Gastroesophageal sphincter (tissue), 4 donors: ENCODE measurements at places on chromosomes 3 and 15.

DNA sequence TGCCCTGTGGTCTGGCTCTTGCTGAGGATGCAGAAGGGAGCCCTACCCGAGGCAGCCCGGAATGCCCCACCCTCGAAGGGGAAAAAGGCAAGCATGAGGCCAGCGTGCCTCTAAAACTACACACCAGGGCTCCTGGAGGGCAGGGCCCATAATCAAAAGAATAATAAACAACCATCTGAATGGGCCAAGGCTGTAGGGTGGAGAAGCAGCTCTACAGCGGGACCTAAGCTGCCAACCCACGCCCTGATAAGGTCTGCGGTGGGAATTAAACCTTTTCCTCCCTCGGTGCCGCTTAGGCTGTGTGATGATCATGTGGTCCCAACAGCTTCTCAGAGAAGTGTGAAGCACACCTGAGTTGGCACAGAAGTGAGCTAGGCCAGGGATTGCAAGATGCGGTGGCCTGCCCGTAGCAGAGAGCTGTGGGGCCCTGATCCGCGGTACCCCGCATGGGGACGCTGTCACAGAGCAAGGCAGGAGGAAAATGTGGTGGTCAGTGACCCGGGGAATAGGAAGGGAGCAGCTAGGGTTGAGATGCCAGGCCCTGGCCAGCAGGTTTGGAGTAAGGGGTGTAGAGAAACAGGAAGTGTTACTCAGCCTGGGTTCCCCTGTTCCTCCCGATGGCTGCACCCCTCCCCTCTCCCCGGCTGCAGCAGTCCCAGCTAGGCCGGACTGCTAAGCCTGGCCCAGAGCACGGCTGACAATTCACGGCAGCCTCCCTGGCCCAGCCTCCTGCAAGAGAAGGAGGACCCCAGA is 1.1 kb upstream of the C15orf62 start:
- no peak for ATAC-seq

DNA sequence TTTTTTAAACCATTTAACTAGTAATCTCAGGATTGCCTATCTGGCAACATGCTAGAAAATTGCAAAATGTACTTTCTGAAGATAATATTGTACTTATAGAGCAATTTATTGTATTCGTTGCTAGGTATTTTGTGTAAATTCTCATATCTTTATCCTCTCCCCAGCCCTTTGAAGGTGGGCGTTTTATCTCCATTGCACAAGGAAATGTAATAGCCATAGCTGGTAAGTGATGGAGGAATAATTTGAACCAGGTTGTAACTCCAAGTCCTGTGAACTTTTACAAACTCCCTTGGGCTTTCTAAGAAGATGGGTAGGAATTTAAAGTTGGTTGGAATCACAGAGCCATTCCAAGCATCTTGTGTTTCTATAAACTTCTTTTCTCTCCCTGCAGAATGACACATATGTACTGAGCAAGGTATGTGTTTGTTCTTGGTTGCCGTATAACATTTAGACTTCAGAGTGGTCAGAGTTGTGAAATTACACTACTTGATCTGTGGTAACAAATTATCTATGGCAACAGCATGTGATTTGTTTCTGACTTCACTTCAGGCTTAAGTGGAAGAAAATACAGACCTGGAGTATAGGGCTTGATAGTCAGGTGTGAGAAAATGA is 170.9 kb downstream of the AKAP13 start:
- ATAC-seq: peak; percentile 77

DNA sequence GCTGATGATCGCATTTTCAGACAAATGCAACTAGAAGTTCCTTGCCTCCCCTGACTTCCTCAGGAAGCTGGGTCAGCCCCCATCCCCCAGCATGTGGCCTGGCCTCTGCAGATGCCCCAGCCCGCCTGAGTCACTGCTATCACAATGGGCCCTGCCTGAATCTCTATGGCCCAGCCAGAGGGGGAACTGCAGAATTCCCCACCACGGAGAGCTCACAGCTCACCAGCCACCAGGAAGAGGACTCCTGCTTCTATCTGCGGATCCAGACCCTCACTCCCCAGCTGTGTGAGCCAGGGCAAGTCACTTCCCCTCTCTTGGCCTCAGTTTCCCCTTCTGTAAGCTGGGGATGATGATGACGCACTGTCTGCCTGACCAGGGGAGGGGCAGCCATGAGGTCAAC is 6.9 kb downstream of the PLXND1 start:
- ATAC-seq: peak; percentile 14

- ATAC-seq: no peak
These were observed 56.9 kb downstream of the LRCH3 start for GRCh38 chr3:197847866-197848401.

DNA sequence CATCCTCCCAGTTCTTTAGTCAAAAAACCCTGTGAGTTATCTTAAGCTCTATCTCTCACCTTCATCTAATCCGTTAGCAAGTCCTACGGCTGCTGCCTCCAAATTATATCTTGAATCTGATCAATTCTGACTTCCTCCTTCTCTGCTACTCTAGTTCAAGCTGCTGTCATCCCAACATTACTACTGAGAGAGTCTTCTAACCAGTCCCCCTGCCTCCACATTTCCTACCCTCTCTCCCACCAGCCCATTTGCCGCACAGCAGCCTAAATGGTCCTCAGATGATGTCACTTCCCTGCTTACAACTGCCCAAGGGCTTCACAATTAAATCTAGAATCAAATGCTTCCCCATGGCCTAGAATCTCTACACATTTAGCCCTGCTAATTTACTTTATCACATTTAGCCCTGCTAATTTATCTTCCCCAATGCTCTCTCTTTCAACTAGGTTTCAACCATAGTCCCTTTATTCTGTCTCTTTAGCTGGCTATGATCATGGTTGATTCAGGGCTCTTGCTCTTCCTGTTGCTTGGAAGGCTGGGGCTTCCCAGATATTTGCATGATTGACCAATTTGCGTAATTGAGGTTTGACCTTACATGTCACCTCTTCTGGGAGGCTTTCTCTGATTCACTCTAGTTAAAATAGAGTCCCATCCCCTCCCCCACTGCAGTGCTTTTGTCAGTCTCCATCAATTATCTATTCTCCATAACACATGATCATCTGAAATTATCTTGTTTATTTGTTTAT is 11.0 kb upstream of the ARL14 start:
- no peak for ATAC-seq

GRCh38 chr3:126156468-126156867 is 23.9 kb downstream of the ALDH1L1 start:
- ATAC-seq: no peak

DNA sequence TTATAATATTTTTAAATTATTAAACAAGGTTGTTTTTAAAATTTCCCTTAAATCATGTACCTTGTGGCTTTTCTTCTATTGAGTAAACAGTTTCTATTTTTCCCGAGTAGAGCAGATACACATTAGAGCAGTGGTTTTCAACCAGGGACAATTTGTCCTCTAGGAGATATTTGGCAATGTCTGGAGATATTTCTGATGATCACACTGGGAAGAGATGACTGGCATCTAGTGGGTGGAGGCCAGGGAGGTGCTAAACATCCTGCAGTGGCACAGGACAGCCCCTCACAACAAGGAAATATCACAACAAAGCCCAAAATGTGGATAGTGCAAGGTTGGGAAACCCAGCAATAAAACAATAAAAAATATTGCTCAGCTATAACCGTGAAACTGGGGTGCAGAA is 113.0 kb upstream of the PTPRG start:
- no peak for ATAC-seq

- ATAC-seq: no peak
These were observed 185.9 kb upstream of the TPM1 start for GRCh38 chr15:62856466-62857246.

GRCh38 chr15:90291679-90292356 is 26.3 kb downstream of the NGRN start:
- ATAC-seq: no peak

DNA sequence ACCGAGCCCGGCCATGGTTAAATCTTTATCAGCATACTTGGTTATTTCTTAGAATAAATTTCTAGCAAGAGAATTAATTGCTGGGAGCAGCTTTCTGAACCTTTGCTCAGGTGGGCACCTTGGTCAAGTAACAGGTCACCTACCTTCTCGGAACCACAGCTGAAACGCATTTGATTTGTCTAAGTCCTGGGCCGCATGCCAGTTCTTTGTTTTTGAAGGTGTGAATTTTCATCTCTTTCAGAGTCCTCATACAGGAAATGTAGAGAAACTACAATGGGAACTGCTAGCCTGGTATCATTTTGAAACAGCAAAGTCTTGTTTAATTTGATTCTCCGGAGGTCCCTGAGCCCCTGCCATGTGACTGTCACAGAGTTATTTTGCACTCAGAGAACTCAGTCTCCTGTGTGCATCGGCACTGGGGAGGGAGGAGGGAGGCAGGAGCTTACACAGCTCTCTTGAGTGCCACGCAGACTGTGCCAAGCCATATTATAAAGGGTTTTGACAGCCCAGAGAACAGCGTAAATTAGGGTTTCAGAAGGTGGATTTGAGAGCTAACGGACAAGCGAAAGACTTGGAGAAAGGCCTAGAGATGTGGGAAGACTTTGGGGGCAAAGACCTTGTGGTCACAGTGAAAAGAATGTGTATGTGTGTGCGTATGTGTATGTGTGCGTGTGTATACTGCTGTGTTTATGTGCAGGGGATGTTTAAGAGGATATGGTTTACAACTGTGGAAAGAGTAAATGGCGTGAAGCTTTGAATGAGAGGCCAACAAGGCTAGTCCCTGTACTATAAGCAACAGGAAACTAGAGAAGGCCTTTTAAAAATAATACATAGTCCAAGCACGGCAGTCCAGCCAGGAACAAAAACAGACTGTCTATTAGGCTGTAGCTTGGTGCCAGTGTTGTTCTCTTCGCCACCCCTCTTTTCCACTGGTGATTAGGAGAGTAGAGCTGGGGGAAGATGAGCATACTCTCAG is 61.8 kb upstream of the ATP13A3 start:
- ATAC-seq: no peak

- no peak for ATAC-seq
These were observed 152.7 kb downstream of the SUCNR1 start for GRCh38 chr3:152026033-152026556.

DNA sequence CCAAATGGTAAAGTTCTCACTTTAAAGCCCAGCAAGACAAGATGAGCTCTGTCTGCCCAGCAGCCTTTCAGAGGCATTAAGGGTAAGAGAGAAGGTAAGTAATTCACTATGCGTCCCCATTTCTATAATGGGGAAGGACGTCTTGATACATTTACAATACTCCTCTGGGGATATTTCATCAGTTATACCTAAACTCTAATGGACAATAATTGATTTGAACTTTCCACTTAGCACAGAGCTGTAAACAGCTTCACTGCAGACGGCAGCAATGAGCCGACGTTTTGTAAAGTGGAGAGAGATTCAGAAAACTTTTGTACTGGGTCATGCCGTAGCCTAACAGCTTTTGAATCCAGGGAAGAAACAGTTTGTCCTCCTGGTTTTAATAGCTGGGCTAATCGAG is 127.4 kb downstream of the TIGIT start:
- no peak for ATAC-seq

DNA sequence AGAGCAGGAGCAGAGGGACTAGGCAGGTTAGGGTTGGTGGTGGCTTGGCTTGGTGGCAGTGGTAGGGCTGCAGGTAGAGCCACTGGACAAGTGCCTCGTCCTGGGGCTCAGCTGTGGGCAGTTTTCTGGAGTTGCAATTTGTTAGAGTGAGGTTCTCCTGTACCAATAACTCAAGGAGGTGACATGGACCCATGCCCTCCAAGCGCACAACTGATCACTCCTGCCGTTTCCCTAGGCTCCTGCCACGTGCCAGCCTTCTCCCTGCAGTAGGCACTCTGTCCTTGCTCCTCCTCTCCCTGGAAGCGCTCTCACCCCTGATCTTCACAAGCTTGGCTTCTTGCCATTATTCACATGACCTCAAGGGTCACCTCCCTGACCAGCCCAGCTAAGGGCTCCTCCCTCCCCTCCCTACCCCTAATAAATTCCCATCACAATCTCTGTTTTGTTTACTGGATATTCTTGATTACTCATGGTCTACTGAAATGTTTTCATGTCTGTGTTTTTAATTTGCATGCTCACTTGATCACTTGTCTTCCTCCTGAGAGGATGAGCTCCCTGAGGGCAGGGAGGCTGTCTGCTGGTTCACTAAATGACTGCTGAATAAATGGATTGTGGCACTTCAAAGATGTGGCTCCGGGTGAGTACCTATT is 3.3 kb downstream of the WNT7A start:
- ATAC-seq: no peak

GRCh38 chr15:100245855-100246254 is 95.9 kb downstream of the ADAMTS17 start:
- ATAC-seq: no peak

- ATAC-seq: no peak
These were observed 38.2 kb upstream of the MAGI1 start for GRCh38 chr3:66076861-66077470.

- peak; percentile 77 for ATAC-seq
These were observed 206.9 kb upstream of the BHLHE40 start for GRCh38 chr3:4772171-4772804.

- no peak for ATAC-seq
These were observed 559 bp upstream of the LRRN1 start for GRCh38 chr3:3798631-3799113.

- ATAC-seq: no peak
These were observed 153.2 kb downstream of the MYRIP start for GRCh38 chr3:39962581-39962980.

GRCh38 chr3:39448506-39449233 is 18.8 kb upstream of the MOBP start:
- ATAC-seq: no peak

GRCh38 chr15:93703092-93703739 is 528.1 kb upstream of the MCTP2 start:
- ATAC-seq: no peak

DNA sequence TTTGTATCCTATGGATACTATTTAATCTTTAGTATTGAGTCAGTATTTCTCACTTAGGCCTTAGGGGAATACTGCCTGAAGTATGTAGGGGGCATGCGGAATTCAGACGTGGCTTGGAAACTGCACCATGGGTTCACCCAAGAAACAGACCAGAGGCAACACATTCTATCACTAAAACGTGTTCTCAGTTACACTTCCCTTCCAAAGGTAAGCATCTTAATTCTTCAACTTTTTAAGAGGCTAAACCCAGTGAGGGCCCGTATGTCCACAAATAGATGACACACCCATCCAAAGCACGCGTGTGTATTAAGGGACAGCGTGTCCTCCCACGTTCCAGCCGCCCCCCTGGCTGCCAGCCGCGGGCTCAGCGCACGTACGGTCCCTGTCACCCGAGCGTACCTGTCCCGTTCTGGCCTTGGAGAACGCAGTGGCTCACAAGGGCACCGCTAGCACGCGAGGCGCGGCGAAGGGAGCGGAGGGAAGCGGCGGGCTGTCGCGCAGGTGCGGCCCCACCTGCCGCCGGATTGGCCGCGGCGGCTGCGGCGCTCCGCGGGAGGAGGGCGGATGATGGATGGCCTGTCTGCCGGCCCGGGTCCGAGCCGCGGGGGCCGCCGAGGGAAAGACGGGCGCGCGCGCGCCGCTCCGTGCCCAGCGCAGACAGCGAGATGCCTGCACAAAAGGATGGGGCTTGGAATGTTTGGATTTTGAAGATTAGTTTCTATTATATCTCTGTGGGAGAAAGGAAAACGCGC is 1003.9 kb upstream of the NR2F2 start:
- ATAC-seq: peak; percentile 72

GRCh38 chr15:91228890-91229289 is 128.8 kb downstream of the SV2B start:
- ATAC-seq: no peak

- no peak for ATAC-seq
These were observed 43.8 kb downstream of the ADAMTSL3 start for GRCh38 chr15:83697716-83698115.
